ENCODE measurements at places on chromosomes 2 and 18.

DNA sequence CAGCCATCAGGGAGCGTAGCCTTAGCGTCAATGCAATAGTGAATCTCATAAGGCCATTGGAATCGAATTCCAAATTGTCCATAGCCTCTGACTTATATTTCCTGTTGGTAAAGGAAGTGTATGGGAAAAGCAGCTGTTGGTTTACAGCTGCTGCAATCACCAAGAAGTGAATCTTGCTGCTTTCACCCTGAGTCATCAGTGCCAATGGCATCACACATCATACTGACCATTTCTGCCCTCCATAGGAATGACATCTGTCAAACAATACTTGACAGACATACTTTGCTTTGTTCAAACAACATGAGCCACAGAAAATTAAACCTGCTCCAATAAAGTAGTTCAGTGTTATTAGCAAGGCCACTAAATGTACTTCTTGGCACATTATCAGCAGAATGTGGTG is 111.2 kb upstream of the KLHL29 start:
- no peak for DNase-seq

DNA sequence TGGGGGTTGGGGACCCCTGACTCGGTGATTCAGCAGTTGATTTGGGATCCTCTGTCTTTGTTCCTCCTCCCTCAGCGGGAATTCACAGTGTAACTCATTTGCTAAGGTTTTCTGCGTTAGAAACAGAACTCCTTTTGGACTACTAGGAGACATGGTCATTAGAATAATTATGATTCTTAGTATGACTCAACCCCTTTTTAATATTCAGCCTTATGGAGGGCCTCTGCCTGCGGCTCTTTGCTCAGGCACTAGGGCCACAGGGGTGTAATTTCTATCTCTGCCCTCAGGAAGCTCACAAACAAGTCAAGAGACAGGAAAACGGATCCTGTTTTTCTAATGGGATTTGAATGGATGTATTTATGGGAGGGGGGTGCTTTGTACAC is 117.4 kb downstream of the SPTBN1 start:
- DNase-seq: no peak

DNA sequence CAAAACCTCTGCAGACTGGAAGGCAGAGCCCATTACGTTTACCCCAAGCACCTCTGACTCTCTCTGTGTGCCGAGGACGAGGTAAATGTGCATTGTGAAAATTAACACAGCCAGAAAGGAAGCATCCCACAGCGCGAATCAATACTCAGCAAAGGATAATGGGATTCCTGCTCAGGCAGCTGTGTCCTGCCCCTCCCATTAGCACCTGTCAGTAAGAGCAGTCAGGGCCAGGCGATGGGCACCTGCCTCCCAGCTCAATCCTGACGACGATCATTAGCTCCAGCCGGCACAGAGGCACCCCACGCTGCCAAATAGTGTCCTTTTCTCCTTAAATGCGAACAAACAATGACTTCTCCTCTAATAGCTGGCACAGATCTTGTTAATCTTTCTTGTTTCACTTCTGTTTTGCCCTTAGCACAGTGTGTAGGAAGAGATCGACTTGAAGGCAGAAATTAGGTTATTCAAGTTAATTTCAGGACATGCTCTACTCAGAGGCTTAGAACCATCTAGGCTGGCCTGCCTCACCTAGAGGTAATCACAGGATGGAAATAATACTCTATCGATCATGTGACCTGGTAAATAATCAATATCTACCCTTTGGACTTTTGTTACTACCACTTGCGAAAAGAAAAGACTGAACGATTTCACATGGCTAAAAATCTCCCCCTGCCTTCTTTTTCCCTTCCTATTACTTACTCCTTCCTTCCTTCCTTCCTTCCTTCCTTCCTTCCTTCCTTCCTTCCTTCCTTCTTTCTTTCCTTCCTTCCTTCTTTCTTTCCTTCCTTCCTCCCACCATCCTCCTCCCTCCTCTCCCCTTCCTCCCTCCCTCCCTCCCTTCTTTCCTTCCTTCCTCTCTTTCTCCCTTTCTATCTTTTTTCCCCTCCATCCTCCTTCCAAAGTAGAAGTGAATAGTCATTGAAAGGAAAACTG is 487.9 kb upstream of the ID2 start:
- DNase-seq: no peak

DNA sequence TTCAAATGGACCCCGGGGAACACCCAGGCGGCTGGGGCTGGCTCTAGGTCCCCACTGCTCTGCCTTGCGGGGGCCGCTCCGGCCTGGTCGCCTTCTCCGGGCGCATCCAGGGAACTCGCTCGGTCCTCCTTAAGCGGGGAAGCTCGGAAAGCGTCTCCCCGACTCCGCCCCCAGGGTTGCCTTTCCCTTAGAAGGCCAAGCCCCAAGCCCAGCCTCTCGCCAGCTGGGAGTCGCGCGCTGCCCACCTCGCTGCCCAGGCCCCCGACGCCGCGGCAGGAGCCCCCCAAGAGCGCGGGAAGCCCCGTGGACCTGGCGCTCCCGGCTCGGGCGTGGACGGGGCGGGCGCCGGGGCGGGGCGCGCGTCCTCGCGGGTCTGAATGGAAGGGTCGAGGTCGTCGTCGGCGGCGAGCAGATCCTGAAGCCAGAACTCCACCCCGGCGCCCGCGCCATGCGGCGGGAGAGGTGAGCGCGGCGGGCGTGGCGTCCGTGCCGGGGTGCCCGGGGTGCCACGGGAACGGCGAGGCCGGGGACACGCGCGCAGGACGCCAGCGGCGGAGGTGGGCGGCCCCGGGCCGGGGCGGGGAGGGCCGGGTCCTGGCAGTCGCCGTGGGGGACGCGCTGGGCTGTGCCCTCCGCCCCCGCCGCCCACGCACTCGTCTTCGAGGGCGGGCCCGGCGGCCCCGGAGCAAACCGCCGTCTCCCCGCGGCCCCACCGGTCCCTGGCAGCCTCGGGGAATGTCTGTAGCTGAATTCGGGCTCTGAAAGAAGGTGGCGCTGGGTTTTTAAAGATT is at the start of gene BOK:
Gene BOK (plus strand): TSS at position 214 of the 791 bp plus-strand sequence. CDS start 739 bp downstream, outside the sequence.
- no peak for DNase-seq

GRCh38 chr18:38459131-38459994 is 893.8 kb upstream of the CELF4 start:
- DNase-seq: no peak

GRCh38 chr18:61922435-61922834 is 29.6 kb upstream of the RNF152 start:
- no peak for DNase-seq

DNA sequence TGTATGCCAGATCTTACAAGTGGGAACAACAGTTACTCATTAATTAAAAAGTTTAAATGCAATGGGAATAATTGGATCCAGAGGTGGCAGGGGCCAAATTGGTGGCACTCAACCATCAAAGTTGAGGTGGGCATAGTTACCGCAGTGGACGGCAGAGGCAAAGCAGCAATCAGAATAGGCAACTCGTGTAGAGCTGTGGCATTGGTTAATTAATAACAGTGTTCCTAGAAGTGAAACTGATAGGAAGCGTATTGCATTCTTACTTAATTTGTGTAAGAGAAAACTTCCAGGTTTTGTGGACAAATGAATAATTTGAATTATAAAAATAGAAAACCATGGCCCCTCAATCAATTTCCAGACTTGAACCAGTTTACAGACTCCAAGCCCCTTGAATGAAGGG is 1068.2 kb upstream of the ACVR2A start:
- DNase-seq: no peak

All from OCI-M1 (cell line).